Activated effector memory CD4-positive, alpha-beta T cell treated with Interleukin-2 at 50 U/mL for 16 hours (primary cell): ENCODE measurements at places on chromosomes 13 and 19.

- DNase-seq: no peak
These were observed 14.9 kb upstream of the PTBP1 start for GRCh38 chr19:782185-782877.

DNA sequence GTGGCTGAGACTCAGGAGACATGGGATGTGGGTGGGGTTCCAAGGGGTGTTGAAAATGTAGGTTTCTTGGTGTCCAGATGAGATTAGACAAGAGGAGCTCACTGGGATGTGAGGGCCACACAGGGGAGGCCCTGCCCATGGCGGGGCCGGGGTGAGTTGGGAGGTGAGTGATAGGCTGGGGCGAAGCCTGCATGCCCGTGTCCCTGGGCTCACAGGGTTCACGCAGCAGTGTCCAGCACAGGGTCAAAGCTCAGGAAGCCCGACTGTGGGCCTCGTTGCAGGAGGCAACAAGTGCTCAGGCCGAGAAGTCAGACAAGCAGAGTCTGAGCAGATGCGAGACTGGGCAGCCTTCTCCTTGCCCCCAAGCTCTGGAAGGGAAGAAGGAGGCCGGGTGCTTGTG, 27.2 kb downstream of the CCDC8 start:
- DNase-seq: no peak

DNA sequence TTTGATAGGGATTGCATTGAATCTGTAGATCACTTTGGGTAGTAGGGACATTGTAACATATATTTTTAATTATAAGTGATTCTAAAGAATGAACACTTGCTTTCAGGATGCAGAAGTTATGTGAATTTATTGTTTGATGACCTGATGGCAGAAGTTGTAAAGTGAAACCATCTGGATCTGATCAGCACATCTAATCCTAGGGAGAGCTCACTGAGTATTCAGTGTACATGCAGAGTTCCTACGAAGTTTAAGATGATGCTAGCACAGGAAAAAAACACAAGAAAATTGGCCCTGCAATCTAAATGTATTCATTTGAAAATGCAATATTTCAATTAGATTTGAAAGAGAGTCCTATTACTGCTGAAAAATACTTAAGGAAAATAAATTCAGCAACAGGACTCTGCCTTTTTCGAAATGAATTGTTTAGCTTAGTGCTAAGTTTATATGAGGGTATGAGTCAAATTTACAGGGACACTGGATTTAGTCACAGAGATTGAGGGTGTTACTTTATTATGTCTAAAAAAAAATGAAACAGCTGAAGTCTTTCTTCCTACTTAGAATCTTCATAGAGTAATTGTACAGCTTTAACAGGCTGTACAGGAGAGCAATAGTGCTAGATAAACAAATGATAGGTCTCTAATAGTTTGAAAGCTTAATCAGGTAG, 385.7 kb downstream of the DCT start:
- no peak for DNase-seq

DNA sequence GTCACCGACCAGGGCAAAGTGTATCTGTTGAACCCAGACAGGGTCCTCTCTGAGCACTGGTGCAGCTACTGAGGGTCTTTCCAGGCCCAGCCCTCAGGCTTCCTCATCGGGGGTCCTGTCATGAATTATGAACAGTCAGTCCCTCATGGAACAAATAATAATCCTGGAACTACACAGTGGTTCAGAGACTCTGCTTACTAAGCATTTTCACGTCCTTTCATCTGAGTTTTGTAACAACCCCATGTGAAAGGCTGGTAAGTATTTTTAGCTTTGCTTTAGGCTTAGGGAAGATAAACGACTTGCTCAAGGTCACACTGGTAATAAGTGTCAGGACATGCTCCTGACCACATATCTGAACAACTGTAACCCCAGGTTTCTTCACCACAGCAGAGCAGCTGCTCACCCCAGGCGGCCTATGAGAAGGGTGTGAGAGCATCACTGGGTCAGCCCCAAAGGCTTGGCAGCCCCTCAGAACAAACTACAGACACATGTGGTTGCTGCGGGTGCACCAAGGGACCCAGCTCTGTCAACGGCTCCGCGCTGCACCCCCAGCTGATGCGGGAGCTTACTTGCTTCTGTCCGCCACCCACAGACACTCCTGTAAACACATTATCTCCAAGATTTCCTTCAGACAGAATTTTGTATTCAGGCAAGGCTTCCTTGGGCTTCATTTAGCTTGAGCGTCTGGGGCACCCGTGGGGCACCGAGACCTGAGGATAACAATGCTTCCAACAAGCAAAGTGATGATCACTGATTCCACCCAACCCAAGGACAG, 19.4 kb upstream of the GSX1 start:
- DNase-seq: no peak

GRCh38 chr19:19566306-19566705, 28.2 kb downstream of the CILP2 start:
- no peak for DNase-seq

- no peak for DNase-seq
These were observed 22.8 kb upstream of the LRP3 start for GRCh38 chr19:33171222-33171795.

GRCh38 chr19:1540365-1540925, 16.6 kb downstream of the PLK5 start:
- DNase-seq: no peak

DNA sequence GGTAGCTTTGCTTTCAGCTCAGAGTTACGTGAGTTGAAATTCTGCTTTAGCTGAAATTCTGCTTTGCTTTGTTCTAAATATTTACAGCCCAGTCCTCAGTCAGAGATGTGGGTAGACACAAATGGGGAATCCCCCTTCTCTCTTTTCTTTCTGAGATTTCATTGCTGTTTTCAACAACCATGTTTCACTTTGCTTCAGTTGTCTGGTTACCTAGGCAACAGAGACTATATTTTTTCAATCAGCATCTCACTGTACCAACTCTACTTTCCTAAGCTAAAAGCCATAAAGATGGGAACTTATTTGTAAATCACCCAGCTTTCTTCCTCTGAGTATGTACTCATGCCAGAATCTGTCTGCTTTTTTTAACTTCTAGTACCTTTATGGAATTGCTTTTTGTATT, 509.0 kb downstream of the OLFM4 start:
- DNase-seq: no peak

GRCh38 chr19:53432088-53432661, 391 bp downstream of the ZNF761 start:
- no peak for DNase-seq

DNA sequence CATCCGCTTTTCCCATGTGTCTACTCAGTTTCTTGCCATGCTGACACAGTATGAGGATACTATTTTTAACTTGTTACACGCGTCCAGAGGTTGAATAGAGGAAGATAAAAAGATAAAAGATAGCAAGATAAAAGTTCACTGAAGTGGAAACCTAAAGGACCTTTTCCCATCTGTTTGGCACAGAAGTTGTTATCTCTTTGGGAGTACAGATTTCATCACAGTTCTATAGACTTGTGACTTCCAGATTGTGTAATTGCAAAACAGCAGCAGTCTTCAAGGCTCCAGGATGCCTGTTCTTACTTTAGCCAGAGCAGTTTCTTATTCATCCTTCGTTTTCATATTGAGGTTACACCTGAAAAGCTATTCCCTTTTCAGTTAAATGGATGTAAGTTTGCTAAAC, 369.2 kb downstream of the GPC5 start:
- DNase-seq: no peak

DNA sequence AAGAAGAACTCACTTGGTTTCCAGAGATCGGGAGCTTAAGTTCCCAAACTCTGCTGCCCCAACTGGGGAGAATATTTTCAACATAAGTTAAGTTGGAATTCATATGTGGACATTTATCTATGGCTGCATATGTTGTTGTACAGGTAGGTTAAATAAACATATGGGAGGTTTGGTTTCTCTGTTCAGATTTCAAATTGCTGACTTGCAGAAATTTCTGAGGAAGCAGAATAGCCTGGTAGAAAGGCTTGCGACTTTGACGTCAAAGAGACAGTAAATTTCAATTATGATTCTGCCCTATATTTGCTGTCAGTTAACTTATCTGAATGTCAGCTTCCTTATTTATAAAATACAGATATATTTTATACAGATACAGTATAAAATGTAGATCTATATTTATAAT, 40.0 kb upstream of the TPP2 start:
- no peak for DNase-seq

GRCh38 chr19:38850976-38851621, 1.3 kb upstream of the HNRNPL start:
- DNase-seq: no peak

DNA sequence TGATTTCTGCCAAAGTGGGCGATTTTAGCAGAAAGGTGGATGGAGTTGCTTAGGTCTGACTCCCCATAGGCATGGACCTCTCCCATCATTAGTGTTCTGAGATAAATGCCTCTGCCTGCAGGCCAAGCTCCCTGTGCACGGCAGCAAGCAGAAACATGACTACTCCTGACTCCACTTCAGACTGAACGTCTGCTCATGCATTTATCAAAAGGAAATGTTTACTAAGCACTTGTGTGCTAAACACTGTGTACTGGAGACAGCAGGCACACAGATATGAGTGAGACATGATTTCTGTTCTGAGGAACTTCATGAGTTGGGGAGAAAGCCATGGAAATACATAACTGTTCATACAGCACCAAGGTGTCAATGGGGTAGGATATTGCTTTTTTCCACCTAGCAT, 149.6 kb downstream of the MIPEP start:
- DNase-seq: no peak

DNA sequence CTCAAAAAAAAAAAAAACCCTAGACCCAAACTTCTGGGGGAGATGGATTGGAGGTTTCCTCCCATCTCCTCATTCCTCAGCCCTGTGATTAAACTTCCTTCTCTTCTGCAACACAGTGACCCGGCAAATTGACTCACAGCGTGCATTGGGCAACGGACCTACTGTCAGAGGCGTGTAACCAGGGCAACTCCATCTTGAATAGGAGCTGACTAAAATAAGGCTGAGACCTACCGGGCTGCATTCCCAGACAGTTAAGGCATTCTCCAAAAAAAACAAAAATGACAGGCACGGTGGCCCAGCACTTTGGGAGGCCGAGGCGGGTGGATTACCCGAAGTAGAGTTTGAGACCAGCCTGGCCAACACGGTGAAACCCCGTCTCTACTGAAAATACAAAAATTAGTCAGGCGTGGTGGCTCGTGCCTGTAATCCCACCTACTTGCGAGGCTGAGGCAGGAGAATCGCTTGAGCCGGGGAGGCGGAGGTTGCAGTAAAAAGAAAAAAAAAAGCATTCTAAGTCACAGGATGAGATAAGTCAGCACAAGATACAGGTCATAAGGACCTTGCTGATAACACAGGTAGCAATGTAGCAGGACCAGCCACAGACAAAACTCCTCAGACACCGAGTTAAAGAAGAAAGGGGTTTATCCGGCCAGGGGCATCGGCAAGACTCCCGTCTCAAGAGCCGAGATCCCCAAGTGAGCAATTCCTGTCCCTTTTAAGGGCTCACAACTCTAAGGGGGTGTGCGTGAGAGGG, 5.4 kb upstream of the NLRP7 start:
- no peak for DNase-seq

- no peak for DNase-seq
These were observed 289.8 kb downstream of the MTUS2 start for GRCh38 chr13:29109987-29110386.

GRCh38 chr19:13082192-13083007, 20.3 kb downstream of the LYL1 start:
- DNase-seq: no peak

DNA sequence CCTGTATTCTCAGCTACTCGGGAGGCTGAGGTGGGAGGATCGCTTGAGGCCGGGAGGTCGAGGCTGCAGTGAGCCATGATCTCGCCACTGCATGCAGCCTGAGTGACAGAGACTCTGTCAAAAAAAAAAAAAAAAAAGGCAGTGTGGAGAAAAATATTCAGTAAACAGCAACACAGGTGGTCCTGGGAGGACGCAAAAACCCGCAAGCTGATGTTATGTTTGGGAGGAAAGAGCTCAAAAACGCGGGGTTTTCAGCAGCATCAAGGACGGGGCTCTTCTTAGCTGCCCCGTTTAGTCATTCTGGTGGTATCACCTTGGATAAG, 599 bp upstream of the ZNF784 start:
- DNase-seq: no peak

DNA sequence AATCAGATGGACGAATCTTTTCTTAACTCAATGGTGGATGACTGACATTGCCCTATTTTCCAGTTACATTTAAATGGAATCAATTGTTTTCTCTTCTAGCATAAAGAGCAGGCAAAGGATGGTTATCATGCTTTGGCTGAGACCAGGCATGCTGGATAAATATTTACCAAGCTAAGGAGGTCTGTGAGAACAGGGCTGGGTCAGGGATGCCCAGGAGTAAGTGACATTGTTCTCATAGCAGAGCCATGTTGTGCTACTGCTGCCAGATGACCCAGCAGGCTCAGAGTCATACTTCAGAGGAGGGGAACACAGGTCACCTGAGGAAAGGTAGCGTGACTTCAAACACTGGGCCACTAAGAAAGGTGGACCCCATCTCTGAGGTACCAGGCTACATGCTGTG, 116.0 kb upstream of the RNF113B start:
- no peak for DNase-seq

- DNase-seq: no peak
These were observed 22.6 kb downstream of the KDM4B start for GRCh38 chr19:4991538-4991937.

DNA sequence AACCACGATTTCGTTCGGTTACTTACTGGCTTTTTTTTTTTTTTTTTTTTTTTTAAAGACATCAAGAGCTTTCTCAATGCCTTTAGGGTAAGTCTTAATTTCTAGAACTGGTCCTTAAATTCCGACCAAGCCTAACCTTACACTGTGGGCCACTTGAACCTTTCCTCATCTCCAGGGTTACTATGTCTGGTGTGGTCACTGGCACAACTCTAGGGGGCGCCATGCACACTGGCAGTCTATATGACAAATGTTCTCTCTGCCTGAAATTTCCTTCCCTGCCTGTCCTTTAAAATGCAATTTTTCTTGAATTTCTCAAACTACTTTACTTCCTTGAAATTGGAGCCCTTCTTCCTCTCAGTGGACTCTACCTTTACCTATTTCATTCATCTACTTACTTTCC, 227.4 kb downstream of the KLF5 start:
- no peak for DNase-seq

DNA sequence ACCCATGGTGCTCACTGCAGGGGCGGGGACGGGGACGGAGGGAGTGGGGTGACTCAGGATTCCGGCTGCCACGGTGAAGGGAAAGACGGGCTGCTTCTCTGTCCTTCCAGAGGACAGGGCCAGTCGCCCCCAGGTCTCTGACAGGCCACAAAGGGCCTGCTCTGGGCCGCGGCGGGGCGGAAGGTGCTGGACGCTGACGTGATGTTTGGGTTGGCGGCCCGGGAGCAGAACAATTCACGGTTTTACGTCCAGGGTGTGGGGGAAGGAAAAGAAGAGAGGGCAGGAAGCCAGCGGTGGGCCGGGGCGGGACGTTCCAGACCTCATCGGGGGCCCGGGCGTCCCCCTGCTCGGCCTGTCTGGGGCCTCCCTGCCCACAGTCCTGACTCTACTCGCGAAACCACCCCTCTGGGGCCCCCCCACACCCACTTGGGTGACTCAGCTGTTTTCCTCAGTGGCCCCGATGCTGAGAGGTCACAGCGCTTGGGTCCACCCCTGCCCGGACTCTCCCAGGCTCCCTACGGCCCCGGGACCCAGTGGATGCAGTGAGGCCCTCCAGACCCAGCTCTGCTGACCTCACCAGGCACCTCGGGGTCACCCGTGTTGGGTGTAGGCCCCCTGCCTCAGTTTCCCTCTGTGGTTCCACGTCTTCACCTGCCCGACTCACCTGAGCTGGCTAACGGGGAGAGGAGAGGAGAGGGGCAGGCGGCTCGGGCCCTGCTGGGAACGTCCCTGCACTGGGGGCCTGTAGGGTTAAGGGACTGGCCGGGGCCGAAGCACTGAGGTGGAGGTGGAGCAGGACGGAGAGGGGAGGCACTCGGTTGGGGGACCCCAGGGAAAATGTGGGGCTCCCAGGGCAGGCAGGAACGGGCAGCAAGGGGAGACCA, 29.2 kb downstream of the PIP5K1C start:
- no peak for DNase-seq

- DNase-seq: no peak
These were observed 51.1 kb upstream of the CYP4F8 start for GRCh38 chr19:15563931-15564330.
